Subcutaneous preadipocyte (primary cell): ENCODE measurements at places on chromosomes 4 and X. TPM values are rescaled to one million over a fixed set of nuclear protein-coding genes. Genes with fewer than 3 reads are reported as not detected.

Gene TNMD
- not detected in 2 replicates for total RNA-seq

Gene FAM156B
- total RNA-seq = 8.4 and 18.0 TPM in 2 replicates

Gene DMRTC1B
- not detected in 2 replicates for total RNA-seq

Gene RENBP
- 3.7 TPM in 2 replicates for total RNA-seq

Gene G6PD
- total RNA-seq = 145 and 151 TPM in 2 replicates

Gene POU3F4
- total RNA-seq = not detected in 2 replicates

Gene REELD1
- not detected in 2 replicates for total RNA-seq

Gene USP26
- total RNA-seq = not detected in 2 replicates

Gene USP17L25
- total RNA-seq = not detected in 2 replicates

Gene ENPP6
- total RNA-seq = under 0.01 TPM in 1 of 2 replicates, not detected in the other

Gene GIMD1
- total RNA-seq = not detected in 2 replicates

Gene FAM47E
- total RNA-seq = 0.37 TPM in 1 of 2 replicates, not detected in the other

Gene ADH1B
- total RNA-seq = 17.2 and 497 TPM in 2 replicates

Gene PAGE2B
- total RNA-seq = not detected in 2 replicates

Gene CABS1
- total RNA-seq = not detected in 2 replicates

Gene OPRPN
- not detected in 2 replicates for total RNA-seq

Gene GLUD2
- 2.5 and 3.7 TPM in 2 replicates for total RNA-seq

Gene MSL3
- 23.9 and 30.5 TPM in 2 replicates for total RNA-seq

Gene RNF128
- under 0.01 and 0.20 TPM in 2 replicates for total RNA-seq

Gene FAT4
- 13.1 and 13.6 TPM in 2 replicates for total RNA-seq

Gene BMP3
- total RNA-seq = under 0.01 TPM in 1 of 2 replicates, not detected in the other

Gene SLC39A8
- total RNA-seq = 8.8 and 9.6 TPM in 2 replicates

Gene HS6ST2
- total RNA-seq = under 0.01 and 0.20 TPM in 2 replicates

Gene MAGEA8
- total RNA-seq = not detected in 2 replicates

Gene CXCL11
- total RNA-seq = not detected in 2 replicates

Gene ARHGAP6
- 26.1 and 29.7 TPM in 2 replicates for total RNA-seq

Gene TSPAN6
- total RNA-seq = 16.6 and 17.6 TPM in 2 replicates

Gene TMEM255A
- under 0.01 and 0.37 TPM in 2 replicates for total RNA-seq

Gene IL3RA
- total RNA-seq = not detected in 2 replicates

Gene GRIA3
- total RNA-seq = 1.4 and 2.6 TPM in 2 replicates

Gene AMBN
- total RNA-seq = not detected in 2 replicates

Gene PLXNB3
- 4.4 and 4.9 TPM in 2 replicates for total RNA-seq

Gene NAA11
- total RNA-seq = not detected in 2 replicates

Gene LRIT3
- under 0.01 TPM in 2 replicates for total RNA-seq

Gene IQCM
- not detected in 2 replicates for total RNA-seq

Gene PALLD
- 5.5 and 10.4 TPM in 2 replicates for total RNA-seq

Gene GLRA3
- total RNA-seq = not detected in 2 replicates

Gene FRMPD4
- under 0.01 TPM in 2 replicates for total RNA-seq
